Esophagus squamous epithelium (tissue), 5 donors: ENCODE measurements at places on chromosomes 7 and 10.
A peak's percentile ranks its signal among the peaks of the same experiment; 100 is the strongest.

DNA sequence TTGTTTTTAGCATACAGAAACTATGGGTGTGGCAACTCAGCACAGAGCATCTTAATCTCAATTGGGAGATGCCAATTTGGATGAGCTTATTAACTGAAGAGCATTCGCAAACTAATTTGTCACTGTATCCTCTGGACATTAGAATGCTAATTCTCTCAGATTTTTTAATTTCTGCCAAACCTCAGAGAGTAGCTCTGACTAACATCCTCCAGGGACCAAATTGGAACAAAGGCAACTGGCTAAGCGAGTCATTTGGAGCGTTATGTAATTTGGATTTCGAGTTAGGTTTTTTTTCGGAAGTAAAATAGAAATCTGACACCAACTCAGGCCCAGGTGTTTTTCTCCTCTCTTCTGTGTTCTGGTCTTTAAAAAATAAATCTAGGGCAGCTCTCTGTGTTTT, 201.9 kb downstream of the BMPER start:
- DNase-seq: no peak

DNA sequence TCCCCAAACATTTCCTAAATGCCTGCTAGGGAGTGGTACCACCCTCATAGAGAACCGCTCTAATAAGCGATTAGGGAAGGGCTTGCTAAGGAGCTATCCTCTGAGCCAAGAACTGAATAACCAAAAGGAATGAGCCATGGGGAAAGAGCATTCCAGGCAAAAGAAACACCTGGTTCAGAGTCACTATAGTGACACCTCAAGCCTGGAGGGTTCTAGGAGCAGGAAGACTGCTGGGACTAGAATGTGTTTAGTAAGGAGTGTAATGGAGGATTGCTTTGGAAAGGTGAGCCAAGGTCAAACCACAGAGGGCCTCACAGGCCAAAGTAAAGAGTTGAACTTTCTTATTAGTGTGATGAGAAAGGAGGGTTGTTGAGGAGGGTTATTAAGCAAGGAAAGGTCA, 38.7 kb upstream of the NRBF2 start:
- DNase-seq: no peak

DNA sequence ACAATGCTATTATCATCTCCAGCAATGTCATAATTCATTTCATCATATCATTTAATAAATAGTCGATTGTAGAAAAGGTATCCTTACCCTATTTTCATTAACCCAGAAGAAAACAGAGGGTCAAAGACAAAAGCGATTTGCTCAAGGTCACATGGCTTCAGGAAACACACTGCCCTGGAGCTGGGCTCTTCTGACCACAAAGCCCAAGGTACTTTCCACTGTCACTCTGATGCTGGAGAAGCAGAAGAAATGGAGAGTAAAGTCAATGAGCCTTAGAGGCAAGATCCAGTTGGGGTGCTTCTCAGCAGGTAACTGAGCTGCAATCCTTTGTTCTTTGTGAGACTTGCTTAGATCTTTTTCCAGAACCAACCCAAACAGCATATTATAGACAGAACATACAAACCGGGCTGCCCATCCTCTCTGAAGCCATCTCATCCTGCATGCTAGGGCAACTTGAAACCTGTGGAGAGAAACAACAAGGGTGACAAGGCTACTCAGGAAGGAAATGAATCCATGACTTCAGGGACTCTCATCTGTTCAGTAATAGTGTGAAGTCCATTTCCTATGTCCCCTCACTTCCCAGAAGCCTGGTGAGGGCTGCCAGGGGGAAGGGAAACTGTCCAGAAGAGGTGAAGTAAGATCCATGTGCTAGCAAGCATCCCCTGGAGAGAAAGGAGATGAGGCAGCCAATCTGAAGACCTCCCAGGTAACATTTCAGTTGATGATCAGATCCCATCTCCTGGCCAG, 148.6 kb upstream of the SVIL start:
- DNase-seq: no peak

DNA sequence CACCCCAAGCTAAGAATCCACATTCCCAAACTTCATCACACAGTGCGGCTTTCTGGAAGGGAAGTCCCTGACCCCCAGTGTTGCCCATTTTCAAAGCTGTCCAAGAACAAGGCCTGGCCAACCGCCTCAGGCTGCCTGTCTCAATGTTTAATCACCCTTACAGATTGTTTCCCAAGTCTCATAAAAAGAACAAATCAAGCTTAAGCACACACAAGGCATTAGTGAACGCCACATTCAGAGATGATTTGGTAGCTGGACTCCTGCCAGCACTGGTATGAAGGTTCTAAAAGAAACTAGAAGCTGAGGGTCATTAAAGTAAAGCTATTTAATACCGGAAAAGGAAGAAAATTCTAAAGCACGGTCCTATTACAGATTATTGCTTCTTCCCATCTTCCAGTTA, 35.6 kb downstream of the C10orf90 start:
- DNase-seq: no peak

DNA sequence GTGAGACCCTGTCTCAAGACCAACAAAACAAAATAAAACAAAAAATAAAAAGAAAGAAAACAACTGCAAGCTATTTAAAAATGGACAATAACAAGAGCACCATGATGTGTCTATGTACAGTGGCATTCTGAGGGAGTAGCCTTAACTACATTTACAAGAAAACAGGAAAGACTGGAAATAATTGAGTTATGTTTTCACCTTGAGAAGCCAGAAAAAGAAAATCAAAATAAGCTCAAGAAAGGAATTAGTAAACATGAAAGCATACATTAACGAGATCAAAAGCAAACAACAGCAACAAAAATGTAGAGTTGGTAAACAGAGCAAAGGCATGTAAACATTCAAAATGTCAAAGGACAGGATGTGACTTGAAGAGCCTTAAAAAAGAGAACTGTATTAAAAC, 36.7 kb downstream of the TEX36 start:
- no peak for DNase-seq

- DNase-seq: no peak
Measured at GRCh38 chr10:517872-518475, 171.5 kb downstream of the DIP2C start.

DNA sequence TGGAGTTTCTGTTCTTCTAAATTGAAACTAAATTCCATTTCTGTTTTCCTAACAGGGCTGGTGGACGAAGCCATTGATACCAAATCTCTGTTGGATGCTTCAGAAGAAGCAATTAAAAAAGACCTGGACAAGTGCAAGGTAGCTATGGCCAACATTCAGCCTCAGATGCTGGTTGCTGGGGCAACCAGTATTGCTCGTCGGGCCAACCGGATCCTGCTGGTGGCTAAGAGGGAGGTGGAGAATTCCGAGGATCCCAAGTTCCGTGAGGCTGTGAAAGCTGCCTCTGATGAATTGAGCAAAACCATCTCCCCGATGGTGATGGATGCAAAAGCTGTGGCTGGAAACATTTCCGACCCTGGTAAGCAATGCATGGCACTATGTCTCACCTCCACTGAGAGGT, 45.6 kb downstream of the AP3M1 start:
- no peak for DNase-seq

DNA sequence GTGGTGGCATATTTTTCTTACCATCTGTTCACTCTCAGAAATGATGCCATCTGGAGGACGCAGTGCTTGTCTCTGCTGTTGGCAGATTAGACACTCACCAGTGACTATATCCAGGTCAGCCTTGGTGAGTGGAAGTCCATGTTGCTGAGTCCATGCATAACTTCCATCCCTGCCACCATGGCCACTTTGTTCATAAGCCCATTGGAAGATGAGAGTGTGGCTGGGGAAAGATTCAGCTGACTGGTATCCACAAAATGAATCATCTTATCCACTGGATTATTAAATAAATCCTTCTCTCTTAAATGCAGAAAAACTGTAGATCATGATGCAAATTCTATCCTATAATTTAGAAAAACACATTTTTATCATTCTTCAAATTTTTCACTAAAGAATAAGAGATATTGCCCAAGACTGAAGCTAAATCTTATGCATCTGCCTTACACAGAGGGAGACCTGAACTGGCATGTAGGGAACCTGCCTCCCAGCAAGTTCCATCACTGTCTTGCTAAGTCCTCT, 726.9 kb downstream of the TNS3 start:
- no peak for DNase-seq

DNA sequence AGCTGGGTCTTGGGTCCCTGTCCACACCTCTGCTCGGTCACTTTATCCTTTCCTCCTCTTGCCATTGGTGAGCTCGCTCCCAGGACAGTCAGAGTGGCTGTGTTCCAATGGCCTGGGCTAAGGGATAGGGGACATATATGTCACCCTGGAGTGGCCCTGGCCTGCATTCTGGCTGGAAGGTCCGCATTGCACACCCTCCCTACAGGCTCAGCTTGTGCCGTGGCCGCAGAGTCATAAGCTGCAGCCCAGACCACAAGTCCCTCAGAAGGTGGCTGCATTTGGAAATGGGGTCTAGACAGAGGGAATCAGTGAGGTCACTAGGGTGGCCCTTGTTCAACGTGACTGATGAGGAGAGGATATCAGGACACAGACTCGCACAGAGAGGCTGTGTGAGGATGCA, 363.8 kb upstream of the SHH start:
- no peak for DNase-seq

DNA sequence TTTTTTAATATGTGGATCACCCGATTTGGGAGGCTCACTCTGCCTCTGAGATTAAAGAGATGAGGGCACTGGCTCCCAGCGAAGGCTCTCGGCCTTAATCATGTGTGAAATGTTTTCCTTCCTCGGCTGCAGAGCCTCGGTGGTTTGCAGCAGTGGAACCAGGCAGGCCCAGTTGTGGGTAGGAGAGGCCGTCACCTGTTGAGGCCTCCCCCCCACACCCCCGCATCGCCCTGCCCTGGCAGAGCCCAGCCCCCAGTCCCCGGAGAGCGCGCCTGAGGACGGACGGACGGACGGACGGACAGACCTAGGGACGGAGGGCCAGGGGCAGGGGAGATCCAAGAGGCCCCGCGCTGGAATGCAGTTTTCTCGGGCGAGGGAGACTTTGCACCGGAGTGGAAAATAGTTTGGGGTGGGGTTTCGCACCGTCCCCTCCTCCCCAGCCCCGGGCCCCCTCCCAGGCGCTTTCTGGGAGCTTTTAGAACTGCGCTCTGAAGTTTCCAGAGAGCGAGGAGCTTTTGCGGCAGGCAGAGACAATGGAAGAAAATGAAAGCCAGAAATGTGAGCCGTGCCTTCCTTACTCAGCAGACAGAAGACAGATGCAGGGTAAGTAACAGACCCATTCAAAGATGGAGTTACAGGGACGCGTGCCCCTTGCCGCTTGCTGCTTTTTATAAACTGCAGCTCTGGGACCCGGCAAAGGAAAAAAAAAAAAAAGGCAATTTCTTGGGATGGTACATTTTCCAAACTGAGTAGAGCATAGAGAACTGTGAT, at the start of gene KIAA1217:
Gene KIAA1217 (plus strand): TSS at position 478 of the 771 bp plus-strand sequence. CDS start 56 bp downstream, at position 534.
- DNase-seq: no peak

- DNase-seq: peak; percentile 21
Measured at GRCh38 chr7:148303295-148304082, 287.1 kb upstream of the C7orf33 start.

GRCh38 chr10:70568781-70569495, 33.6 kb downstream of the PRF1 start:
- DNase-seq: no peak

DNA sequence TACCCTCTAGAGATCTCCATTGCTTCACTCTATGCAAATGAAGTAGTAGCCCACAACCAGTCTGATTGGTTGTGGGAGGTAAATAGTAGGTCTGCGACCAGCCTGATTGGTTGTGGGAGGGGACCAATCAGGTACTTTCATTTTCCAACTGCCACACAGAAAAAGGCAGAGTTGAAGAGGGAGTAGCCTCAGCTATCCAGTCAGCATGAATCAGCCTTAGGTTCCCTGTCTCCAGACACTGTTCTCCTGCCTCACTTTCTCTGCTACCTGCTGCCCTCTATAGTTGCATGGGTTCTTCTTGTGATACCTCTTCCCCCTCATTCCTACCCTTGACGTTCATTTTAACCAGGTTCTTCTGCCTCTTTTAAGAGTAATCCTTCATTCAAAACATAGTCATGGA, 114.5 kb upstream of the LYZL1 start:
- no peak for DNase-seq

GRCh38 chr10:86876748-86877147, 80.7 kb downstream of the MMRN2 start:
- DNase-seq: no peak

GRCh38 chr7:5229451-5230264, 39.6 kb downstream of the WIPI2 start:
- DNase-seq: no peak

GRCh38 chr10:91090761-91091529, 129.5 kb upstream of the PCGF5 start:
- no peak for DNase-seq

- no peak for DNase-seq
Measured at GRCh38 chr7:50300336-50300735, 4.2 kb upstream of the IKZF1 start.

GRCh38 chr7:159027789-159028507, 116.7 kb downstream of the VIPR2 start:
- no peak for DNase-seq

DNA sequence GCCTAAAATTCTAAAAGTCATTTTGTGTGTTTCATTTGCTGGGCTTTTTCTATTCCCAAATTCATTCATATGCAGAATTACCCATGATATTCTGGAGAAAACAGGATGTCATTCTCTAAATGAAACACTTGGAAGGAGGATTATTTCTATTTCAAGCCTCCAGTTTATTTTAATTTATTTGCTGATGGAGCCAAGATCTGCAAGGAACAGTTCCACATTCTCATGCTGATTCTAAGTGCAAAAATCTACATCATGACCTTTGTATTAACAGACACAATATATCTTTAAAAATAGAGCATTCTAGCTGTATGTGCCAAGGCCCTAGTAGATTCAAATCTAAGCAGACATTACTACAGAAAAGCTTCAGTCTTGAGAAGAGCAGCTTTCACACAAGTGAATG, 51.3 kb upstream of the KCND2 start:
- no peak for DNase-seq
